ENCODE measurements at places on chromosomes 5 and 9.

DNA sequence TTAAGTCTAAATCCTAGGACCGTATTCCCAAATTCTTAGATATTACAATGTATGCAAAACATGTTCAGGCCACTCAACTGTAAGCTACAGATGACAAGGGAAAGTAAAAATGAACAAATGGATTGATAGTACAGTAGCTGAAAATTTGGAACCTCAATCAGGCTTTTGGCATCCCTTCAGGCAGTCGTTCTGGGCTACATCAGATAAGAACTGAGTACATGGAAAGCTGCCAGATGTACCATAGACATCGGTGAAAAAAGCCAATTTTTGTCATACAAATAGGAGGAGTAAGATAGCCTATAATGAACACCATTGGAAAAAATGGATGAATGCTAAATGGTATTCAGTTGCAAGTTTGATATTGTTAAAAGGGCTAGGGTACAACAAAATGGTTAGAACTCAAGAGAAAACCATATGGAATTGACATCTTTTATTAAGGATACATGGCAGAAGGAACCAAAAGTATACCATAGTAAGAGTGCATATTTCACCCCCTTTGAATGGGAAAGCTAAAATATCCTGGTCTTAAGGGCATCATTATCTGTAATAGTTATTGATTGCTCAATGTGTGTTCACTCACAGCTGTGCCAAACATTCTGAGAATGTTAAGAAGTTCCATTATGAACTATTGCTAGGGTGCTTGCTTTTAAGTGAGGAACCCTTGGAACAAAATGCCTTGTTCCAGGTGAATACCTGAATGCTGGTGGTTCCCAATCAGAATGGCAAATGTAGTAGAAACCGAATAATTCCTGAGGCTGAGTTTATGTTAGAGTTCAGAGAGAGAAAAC lies 86.4 kb downstream of the NR3C1 start:
- peak; percentile 37 for DNase-seq

DNA sequence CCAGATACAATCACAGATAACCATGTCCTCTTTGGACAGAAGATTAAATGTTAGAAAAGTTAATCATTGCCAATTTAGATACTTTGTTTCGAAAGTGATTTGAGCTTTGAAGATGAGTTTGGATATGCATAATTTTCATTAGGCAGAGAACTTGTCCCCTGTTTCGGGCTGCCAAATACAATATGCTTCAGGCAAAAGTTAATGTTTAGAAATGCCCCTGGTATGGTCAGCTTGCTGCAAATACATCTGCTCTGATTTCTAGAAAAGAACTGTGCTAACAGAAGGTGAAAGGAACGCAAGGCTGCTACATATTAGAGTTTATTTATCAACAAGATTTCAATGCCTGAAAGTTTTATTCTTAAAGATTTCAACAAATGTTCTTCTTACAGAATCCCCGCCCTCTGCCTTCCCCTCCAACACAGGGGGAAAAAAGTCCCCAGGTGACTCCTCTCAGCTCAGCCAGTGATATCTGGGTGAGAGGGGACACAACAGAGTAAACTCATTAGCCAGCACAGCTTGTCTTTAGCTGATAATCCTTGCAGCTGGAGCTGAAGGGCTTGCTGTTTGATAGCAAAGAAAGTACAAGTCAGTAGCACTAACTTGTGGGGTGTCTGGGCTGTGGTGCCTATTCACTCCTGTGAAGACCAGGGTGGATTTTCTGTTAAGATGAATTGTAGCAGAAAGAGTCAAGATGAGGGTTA lies 435.7 kb downstream of the DMAC1 start:
- no peak for DNase-seq

GRCh38 chr9:20582150-20582549 lies 40.1 kb downstream of the MLLT3 start:
- DNase-seq: no peak

- no peak for DNase-seq
Measured at GRCh38 chr5:123085638-123086286, 3.3 kb upstream of the PRDM6 start.

GRCh38 chr5:80198399-80198798 lies 57.4 kb downstream of the SERINC5 start:
- DNase-seq: no peak

DNA sequence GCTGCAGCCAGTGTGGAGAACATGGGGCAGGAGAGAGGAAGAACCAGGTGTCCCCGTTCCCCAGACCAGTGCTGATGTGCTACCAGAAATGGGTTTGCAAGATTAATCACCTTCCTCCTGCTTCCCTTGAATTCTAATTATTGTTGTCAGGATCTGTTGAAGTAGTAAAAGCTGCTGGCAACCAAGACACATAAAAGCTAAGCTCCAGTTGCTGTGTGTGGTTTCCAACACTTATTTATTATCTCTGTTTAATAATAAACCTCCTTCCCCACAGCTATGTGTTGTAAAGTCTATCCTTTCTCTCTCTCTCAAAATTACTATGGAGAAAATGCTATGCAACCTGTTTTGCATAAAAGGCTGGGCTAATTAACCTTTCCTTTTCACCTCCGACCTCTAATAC lies 2.3 kb upstream of the RETREG1 start:
- DNase-seq: no peak

GRCh38 chr5:115749016-115749415 lies 67.4 kb downstream of the CDO1 start:
- DNase-seq: no peak

DNA sequence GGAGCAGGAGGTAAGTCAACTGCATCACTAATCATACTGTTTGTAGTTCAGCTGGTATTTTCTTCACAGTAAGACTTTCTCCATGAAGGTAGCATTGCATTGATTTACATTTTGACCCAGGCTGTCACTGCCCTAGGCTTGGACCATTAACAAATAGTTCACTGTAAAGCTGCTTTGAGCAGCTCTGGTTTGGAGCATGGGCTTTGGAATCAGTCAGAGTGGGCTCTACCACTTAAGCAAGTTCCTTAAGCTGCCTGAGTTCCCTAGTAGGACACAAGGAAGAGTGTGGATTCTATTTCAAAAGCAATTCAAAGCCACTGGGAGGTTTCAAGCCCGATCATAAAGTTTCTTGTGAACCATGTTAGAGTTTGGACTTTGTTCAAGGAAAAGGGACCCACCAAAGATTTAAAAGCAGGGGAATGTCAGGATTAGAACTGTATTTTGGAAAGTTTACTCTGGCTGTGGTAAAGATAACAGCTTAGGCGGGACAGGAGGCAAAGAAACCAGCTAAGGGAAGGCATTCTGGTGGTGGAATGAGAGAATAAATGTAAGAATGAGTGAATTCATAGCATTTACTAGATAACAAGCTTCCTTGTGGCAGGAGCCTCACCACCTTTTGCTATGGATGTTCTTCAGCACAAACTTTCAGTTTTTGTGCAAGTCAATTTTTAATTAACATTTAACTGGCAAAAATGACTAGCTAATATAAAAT lies 12.3 kb upstream of the PANK3 start:
- DNase-seq: no peak

GRCh38 chr5:74459984-74460383 lies 180.5 kb downstream of the ENC1 start:
- DNase-seq: no peak

DNA sequence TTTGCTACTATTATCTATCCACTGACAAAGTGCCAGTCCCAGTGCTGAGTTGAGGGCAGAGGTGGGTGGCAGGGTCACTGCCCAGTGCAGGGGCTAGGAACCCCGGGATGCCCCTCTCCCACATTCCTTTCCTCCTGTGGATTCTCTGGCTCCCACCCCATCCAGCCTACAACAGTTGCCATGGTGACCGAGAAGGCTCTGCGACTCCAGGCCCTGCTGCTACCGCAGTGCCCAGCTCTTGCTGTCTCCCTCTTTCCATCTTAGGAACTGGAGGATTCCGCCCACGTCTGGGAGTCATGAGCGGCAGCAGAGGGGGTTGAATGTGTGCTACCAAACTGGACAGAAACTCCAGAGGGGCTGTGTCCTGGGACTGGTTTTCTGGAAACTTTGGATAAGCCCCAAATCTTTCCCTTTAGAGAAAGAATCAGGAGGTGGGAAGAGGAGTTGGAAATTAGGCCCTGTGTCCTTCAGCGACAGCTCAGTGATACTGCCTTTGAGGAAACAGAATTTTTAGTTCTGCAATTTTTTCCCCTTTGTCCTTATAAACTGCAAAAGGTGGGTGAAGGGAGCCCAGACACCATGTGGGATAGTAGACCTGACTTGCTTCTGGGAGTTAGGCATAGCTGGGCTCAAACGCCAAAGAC lies 20.7 kb upstream of the C5orf47 start:
- no peak for DNase-seq

DNA sequence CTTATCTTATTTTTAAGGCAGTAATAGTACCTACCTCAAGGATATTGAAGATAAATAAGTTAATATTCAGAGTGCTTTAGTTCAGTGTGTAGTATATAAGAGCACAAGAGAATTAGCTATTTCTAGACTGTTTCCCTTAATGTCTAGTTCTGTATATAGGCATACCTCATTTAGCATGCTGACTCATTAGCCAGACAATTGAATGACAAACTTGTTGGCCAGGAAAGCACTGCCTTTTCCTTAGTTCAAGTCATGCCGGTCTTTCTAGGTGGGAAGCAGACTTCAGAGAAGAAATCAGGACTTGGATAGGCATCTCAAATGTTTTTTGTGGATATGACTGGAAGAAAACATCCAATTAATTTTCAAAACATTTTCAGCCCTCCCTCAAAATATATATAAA lies 3.2 kb upstream of the FBXO4 start:
- DNase-seq: no peak

DNA sequence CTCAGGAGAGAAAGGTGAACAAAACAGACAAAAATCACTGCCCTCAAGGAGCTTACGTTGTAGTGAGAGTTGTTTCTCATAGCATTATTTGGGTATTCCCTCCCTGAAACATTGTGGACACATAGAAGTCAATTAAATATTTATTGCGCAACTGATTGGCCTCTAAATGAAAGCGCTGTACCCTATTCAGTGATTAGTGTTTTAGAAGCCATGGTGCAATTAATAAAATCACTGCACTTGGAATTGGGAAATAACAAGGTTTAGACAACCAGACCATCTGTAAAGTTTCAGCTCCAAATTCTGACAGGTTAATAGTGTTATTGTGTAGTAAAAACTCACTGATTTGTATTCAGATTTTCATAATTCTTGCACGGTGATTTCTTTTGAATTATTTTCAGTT lies 35.9 kb downstream of the TNPO1 start:
- no peak for DNase-seq

GRCh38 chr9:136937186-136938001 lies 7.1 kb downstream of the FBXW5 start:
- no peak for DNase-seq

DNA sequence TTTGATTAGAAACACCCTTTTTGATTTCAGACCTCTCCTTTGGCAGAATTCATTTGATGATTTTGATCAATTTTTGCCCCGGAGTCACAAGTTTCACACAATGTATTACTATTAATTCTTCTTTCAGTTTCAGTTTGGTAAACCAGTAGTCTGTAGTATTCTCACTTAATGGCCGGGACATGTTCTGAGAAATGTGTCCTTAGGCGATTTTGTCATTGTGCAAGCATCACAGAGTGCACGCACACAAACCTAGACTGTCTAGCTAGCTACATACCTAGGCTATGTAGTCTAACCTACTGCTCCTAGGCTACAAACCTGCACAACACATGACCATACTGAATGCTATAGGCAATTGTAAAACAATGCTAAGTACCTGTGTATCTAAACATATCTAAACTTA lies 662.5 kb downstream of the IRX1 start:
- DNase-seq: no peak

- no peak for DNase-seq
Measured at GRCh38 chr5:5799826-5800225, 377.3 kb downstream of the ICE1 start.

- DNase-seq: no peak
Measured at GRCh38 chr5:72860499-72860898, 44.0 kb downstream of the TNPO1 start.

GRCh38 chr5:96080557-96080956 lies 118.9 kb upstream of the ELL2 start:
- DNase-seq: no peak

DNA sequence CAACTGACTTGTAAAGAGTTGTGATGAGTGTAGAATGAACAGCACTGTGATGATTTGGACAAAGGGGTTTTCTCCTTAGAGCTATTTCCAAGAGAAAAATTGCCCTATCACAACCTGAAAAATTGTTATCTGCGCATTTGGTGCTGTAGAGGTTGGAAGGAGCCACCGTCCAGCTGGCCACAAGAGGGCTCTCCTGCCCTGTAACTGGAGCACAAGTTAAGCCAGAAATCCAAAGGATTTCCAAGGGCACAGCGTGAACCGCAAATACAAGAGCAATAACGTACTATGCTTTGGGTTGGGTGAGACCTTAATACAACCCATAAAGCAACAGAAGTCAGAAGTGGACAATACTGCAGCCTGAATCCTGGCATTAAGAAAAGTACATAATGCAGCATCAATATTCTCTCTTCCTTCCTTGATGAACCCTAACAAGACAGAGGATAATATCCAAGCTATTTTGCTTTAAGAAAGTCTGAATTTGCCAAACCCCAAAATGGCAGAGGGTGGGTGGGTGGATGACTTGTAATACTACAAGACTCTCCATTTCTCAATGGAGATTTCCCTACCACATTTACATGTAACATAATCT lies 56.8 kb upstream of the SMIM32 start:
- DNase-seq: peak; percentile 23

DNA sequence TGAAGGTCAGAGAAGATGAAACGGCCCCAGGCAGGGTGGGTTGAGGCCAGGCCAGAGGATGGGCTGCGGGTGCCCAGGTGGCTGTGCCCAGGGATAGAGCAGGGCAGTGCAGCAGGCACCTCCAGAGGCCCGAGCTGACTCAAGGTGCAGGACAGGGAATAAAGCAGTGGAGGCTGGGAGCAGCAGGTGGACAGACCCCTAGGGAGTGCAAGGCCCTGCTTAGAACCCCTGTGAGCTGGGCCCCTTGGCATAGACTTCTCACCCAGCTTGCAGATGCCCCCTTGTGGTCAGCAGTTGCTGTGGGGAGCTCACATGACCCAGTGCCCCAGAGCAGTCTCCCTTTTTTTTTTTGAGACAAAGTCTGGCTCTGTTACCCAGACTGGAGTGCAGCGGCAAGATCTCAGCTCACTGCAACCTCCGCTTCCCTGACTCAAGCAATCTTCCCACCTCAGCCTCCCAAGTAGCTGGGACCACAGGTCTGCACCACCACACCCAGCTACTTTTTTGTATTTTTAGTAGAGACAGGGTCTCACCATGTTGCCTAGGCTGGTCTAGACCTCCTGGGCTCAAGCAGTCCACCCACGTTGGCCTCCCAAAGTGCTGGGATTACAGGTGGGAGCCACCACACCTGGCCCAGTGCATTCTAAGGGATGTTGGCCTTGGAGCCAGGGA lies 118.8 kb downstream of the WNK2 start:
- peak; percentile 52 for DNase-seq

- DNase-seq: no peak
Measured at GRCh38 chr5:181131514-181131913, 545 bp upstream of the OR2V1 start.

DNA sequence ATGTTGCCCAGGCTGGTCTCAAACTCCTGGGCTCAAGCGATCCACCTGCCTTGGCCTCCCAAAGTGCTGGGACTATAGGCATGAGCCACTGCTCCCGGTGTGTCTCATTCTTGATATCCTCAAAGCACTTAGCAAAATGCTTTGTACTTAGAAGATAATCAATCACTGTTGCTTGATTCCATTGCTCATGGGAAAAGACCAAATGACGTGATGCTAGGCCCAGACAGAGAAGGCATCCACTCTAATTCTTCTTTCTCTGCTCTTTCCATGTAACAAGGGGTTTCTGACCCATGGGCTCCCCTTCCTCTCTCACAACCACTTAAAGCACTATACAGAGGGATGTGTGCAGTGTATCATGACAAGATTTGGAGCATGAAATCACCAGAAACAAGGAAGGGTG lies 83.0 kb downstream of the APBA1 start:
- no peak for DNase-seq

Measured in NCI-H1092 treated with DMSO at 0.1 percent for 48 hours (cell line).